ENCODE measurements at places on chromosomes 1 and 21. TPM values are rescaled to one million over a fixed set of nuclear protein-coding genes. Genes with fewer than 3 reads are reported as not detected.

Gene CFHR4
- total RNA-seq = not detected

Gene C1orf87
- not detected for total RNA-seq

Gene LCK
- total RNA-seq = not detected

Gene DENND2D
- total RNA-seq = 1.1 TPM

Gene CHAF1B
- total RNA-seq = 11.1 TPM

Gene KCNJ6
- total RNA-seq = 2.2 TPM

Gene TMPRSS15
- not detected for total RNA-seq

Gene PLA2G2C
- not detected for total RNA-seq

Gene FALEC
- total RNA-seq = 0.39 TPM

Gene DARS2
- total RNA-seq = 42.7 TPM

Gene SEMA6C
- 1.9 TPM for total RNA-seq

Gene DDR2
- total RNA-seq = 0.67 TPM

Gene FCRL6
- not detected for total RNA-seq

Gene CRP
- total RNA-seq = not detected

Gene ATP6V1G3
- not detected for total RNA-seq

Gene AGPAT3
- 20.5 TPM for total RNA-seq

Gene RAP1GAP
- 14.4 TPM for total RNA-seq

Gene IL20
- not detected for total RNA-seq

Gene SAMD13
- total RNA-seq = 0.61 TPM

All from A549 treated with CpdA at 1 μM for 4 hours (cell line).